ENCODE measurements at places on chromosomes 7 and 10. TPM values are rescaled to one million over a fixed set of nuclear protein-coding genes. Genes with fewer than 3 reads are reported as not detected.

The PDK4 gene
- total RNA-seq, result 35.2 TPM

The UPK3BL2 gene
- 10.4 TPM for total RNA-seq

The PNLIPRP3 gene
- not detected for total RNA-seq

The NKX6-2 gene
- 16.9 TPM for total RNA-seq

The CADPS2 gene
- total RNA-seq, result 36.7 TPM

The CYP2W1 gene
- total RNA-seq, result 1.4 TPM

The ARHGEF5 gene
- 2.2 TPM for total RNA-seq

The ZKSCAN5 gene
- total RNA-seq, result 14.6 TPM

The SOSTDC1 gene
- total RNA-seq, result 22.3 TPM

The FKBP14 gene
- 33.2 TPM for total RNA-seq

The SFTPD gene
- total RNA-seq, result 1.1 TPM

The ARHGEF35 gene
- total RNA-seq, result 2.0 TPM

The SNCG gene
- total RNA-seq, result 94.8 TPM

The CAMK2B gene
- 60.2 TPM for total RNA-seq

The AMPH gene
- 37.3 TPM for total RNA-seq

The OR2F2 gene
- not detected for total RNA-seq

The ZPBP gene
- total RNA-seq, result not detected

The CAMK1D gene
- 29.6 TPM for total RNA-seq

The CPA4 gene
- 1.5 TPM for total RNA-seq

The ARMH3 gene
- total RNA-seq, result 14.0 TPM

The SORCS1 gene
- total RNA-seq, result 38.0 TPM

The SPAM1 gene
- total RNA-seq, result not detected

Measured in spinal cord (tissue), 10 donors.